ENCODE measurements at places on chromosomes 11 and 22.

GRCh38 chr11:126332221-126332711, 23.2 kb upstream of the ST3GAL4 start:
- DNase-seq = no peak

- DNase-seq = no peak
These were observed 98.6 kb downstream of the KIAA1671 start for GRCh38 chr22:25051073-25051472.

DNA sequence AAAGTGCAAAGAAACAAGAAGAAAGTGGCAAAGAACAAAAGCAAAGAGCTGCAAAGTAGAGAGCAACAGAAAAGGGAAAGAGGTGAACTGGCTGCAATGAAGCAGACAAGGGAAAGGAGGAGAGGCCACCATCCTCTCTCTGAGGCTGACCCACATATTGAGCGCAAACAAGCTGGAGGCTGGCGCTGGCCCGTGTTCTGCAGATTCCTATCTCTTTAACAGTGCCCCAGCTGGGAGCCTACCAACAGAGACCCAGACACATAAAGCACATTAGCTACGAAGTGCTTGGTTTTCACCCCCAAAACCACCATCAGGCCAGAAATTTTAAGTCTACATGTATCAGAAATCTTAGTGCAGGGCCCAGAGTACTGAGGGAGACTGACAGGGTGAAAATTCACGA, 17.6 kb downstream of the NCAPD3 start:
- DNase-seq = no peak

- no peak for DNase-seq
These were observed 138.1 kb downstream of the MAML2 start for GRCh38 chr11:96204721-96205459.

GRCh38 chr11:123233280-123233974, 38.4 kb upstream of the CLMP start:
- DNase-seq = no peak
